ENCODE measurements at places on chromosomes 4 and X.

DNA sequence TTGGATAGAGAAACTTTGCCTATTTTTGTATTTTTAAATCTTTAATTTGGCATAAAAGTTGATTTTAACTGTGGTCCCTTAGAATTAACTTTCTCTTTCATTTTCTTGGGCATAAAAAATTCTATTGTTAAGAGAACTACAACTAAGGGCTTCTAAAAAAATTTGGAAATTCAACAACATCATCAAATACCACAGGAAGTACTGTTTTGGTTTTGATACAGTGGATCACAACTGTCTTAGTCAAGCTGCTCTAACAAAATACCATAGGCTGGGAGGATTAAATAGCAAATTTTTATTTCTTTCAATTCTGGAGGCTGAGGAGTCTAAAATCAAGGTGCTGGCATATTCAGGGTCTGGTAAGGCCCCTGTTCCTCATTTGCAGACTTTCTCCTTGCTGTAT lies 19.9 kb upstream of the NPFFR2 start:
- no peak for DNase-seq

- DNase-seq, result no peak
Observed at GRCh38 chr4:10066206-10066605, 44.9 kb upstream of the SLC2A9 start.

DNA sequence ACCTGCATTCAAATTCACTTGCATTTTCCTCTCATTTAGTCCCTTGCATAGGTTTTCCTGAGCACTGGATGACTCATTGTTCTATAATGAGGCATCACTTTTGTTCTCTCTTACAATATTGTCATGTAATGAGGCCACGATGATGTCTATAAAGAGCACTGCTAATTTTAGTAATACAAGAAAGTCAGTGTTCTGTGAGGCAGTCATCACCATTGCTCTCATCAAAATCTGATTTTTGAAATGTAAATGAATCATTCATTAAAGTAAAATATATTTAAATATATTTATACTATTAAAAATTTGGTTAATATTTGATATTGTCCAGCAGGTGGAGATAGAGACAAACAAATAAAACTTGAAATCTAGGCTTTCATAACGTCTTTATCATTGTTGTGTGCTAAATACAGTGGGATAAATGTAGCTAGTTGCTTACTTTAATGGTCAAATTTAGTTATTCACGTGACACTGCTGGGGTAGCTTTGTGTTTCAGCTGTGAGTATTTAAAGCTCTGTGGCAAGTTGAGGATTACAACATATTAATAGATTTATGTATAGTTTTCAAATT lies 15.4 kb downstream of the HMGB2 start:
- peak; percentile 57 for DNase-seq

- DNase-seq, result peak; percentile 61
Observed at GRCh38 chr4:153468587-153468986, 2.4 kb downstream of the TMEM131L start.

DNA sequence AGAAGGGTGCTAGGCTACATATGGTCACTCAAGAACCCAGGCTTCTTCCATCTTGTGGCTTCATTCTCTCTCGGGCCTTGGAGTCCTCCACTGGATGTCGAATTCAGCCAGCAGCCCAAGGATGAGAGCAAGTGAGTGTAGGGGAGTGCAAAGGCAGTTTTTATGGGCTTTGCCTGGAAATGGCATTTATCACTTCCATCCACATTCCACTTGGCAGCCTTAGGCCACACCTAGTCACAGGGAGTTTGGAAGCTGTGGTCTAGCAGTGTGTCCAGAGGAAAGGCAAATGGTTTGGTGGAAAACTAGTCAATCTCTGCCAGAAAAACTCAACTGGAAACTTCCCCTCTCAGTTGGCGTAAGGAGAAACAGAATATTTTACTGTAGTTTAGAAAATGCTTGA lies 59.0 kb downstream of the NHS start:
- no peak for DNase-seq

- DNase-seq, result no peak
Observed at GRCh38 chr4:116143198-116143597, 942.2 kb downstream of the TRAM1L1 start.

GRCh38 chr4:23039818-23040217 lies 347.1 kb downstream of the GBA3 start:
- DNase-seq, result peak; percentile 51

- DNase-seq, result peak; percentile 36
Observed at GRCh38 chr4:138507522-138507921, 265.4 kb upstream of the SLC7A11 start.

GRCh38 chr4:121693886-121694285 lies 2.9 kb downstream of the ANXA5 start:
- no peak for DNase-seq

- DNase-seq, result peak; percentile 47
Observed at GRCh38 chrX:16347968-16348670, 180.8 kb downstream of the MAGEB17 start.

- DNase-seq, result no peak
Observed at GRCh38 chr4:78568640-78569305, 17.2 kb downstream of the ANXA3 start.

GRCh38 chr4:24988776-24989175 lies 42.0 kb downstream of the LGI2 start:
- peak; percentile 32 for DNase-seq

DNA sequence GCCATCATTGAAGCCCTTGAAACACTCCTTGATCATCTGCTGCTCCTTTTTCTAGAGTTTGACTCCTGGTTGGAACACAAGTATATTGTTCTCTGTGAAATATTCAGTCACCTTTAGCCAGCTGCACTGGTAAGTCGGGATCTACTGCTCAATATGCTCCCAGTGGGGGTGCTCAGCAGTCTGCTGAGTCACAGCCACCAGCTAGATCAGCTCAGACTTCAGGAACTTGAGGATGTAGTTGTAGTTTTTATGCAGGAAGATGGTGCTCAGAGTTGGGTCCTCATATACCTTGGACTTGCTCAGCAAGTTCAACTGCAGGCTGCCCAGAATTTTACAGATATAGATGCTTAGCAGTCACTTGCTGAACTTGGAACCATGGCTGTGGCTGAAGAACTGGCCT lies 202.5 kb upstream of the RPL34 start:
- DNase-seq, result peak; percentile 27

DNA sequence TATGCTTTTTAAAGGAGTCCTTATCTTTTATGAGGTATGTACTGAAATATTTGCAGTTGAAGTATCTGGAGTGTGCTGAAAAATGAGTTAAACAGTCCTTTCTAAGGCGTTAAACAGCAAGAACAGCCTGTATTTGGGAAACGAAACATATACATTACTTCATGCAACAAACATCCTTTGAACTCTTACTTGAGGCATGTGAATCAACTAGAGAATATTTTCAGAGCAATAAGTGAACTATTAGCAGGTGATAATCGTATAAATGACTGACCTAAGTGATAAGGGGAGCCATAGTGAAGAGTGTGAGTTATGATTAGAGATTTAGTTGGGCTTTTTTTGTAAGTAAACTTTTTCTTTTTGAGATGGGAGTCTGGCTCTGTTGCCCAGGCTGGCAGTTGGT lies 45.9 kb upstream of the RHOH start:
- DNase-seq, result no peak

DNA sequence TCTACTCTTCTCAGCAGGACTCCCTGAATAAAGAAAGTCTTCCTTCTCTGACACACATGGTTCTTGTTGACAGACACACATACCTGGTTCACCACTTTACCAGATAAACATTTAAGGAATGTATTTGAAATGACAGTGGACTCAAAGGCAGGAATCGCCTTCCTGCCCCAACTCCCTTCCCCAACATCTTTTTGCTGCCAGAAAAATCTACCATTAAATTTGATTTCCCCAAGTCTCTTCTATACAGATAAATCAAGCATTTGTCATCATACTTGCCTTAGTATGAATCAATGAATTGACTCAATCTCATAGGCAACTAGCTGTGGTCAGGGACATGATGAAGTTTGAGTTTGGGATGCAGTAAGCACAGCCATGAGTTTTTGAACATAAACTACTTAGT lies 23.3 kb upstream of the ANXA5 start:
- DNase-seq, result peak; percentile 74

GRCh38 chr4:20433097-20433705 lies 181.5 kb downstream of the SLIT2 start:
- DNase-seq, result no peak

DNA sequence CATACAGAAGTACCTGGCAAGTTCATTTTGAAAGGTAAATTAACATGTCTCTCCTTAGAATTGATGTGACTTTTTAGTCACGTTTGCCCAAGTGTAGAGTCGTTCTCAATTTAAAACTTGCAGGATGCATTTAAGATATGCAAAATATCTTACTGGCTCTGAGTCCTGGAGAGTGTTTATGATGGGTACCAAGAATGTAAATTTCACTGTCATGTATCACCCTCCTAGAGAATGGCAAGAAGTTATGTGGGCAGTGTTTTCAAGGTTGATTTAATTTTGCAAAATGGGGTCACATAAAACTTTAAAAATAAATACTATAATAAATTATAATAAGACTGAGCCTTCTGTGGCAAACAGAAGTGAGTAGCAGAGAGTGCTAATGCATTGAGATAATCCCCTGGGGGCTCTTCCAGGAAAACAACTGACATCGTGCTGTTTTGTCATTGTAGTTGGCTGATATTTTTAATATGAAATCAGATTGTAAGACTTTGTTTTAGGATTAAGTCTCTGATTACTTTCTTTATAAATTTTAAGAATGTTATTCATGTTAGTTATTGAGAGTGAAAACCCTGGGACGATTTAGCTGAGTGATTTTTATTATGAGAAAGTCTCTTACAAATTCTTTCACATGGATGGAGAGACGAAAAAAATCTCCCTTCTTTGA lies 103.0 kb downstream of the AFF1 start:
- DNase-seq, result no peak

GRCh38 chrX:49838374-49838773 lies 9.3 kb downstream of the PAGE4 start:
- DNase-seq, result peak; percentile 0

- DNase-seq, result peak; percentile 86
Observed at GRCh38 chr4:173436149-173436579, 37.2 kb upstream of the SCRG1 start.

DNA sequence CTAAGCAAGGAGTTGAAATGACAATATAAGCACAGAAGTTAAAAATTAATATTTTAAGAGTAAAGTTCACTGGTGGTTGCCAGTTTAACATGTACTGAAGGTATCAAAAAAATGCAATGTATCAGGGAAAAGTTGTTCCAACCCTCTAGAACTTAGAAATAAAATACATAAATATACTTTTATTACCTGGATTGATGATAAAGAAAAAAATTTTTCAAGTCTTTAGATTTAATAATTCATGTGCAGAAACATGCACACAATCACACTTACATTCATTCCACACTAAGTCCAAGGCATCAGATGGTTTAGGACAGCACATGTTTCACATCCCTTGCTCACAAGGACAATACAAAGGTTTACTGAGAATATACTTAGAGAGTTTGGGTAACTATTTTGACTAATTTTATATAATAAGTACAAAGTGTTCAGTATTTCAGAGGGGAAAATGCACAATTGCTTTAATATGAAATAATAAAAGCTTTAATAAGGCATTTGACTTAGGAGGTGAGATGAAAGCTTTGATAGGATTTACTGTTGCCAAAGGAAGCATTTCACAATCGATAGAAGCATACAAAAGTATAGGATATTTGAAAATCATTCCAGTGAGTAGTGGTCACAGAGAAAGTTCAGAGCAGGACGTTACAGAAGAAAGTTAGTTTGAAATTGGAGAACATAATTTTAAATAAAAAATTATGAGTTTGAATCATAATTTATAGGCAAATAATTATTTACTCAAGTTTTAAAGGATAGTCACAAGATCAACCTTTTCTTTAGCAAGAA lies 392 bp upstream of the UGT2A3 start:
- DNase-seq, result no peak

GRCh38 chr4:4519297-4519894 lies 22.5 kb downstream of the STX18 start:
- DNase-seq, result peak; percentile 19

- DNase-seq, result peak; percentile 37
Observed at GRCh38 chr4:69689599-69689998, 36.6 kb upstream of the UGT2A1 start.

- DNase-seq, result no peak
Observed at GRCh38 chrX:74890676-74891430, 34.4 kb downstream of the NEXMIF start.

DNA sequence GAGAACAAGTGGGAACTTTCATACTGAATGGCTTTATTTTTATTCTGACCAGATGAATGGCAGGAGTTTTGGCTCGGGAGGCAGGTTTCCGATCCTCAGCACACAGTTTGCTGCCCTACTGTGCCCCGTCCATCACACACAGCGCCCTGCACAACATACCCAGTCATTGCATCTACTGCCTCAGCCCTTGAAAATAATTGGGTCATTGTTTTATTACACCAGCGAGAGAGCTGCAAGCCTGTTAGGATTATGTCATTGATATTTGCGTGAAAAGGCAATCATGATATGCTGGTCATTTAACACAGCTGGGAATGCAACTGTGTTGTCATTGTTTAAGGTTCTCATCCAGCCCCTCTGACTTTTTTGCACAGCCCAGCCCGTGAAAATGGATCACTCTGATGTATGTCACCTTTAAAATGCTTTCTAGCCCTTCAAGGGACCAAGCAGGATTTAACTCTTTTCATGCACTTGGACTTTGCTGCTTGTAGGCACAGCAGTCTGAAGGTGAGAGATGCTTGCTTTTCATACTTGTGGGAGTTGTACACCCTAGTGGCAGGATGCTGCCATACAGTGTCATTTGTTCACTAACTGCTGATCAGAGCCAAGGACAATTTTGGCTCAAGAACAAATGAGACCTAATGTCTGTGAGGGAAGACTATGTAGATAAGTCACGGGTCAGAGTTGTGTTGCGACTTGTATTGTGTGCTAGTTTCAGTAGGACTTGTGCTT lies 62.3 kb downstream of the RTL9 start:
- DNase-seq, result no peak

GRCh38 chr4:150348079-150348478 lies 233.9 kb upstream of the MAB21L2 start:
- peak; percentile 69 for DNase-seq

DNA sequence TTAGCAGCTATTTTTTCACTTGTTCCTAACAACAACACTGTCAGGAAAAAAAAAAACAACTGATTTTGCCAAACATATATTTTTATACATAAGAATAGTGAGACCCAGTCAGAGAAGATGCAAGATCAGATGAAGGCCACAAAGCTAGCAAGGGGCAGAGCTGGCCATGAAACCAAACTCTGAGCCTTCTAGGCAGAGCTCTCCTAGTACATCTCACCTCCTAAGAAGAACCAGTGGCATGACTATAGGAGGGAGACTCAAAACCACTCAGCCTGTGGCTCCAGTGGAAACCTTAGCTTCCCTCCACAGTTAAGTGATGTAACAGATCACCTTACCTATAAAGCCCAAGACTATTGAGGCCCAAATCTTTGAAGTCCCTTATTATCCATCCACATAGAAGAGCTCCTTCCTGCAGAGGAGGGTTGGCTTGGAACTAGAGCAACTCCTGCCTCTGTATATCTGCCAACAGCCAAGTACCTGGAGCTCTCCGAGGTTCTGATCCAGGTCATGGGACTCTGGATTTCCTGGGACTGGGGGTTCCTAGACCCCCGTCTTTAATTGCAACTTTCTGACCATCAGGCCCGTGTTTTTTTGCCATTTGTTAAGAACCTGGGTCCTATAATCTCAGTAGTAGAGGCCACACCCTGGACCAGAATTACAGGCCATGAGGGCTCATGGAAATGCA lies 136.5 kb downstream of the SH3KBP1 start:
- DNase-seq, result no peak

GRCh38 chr4:129136433-129136832 lies 40.5 kb downstream of the C4orf33 start:
- DNase-seq, result no peak
